ENCODE measurements at places on chromosomes 4 and X.

DNA sequence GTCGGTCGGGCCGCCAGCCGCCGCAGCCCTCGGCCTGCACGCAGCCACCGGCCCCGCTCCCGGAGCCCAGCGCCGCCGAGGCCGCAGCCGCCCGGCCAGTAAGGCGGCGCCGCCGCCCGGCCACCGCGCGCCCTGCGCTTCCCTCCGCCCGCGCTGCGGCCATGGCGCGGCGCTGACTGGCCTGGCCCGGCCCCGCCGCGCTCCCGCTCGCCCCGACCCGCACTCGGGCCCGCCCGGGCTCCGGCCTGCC is 213 bp downstream of the NFKB1 start:
- DNase-seq = peak; percentile 72

DNA sequence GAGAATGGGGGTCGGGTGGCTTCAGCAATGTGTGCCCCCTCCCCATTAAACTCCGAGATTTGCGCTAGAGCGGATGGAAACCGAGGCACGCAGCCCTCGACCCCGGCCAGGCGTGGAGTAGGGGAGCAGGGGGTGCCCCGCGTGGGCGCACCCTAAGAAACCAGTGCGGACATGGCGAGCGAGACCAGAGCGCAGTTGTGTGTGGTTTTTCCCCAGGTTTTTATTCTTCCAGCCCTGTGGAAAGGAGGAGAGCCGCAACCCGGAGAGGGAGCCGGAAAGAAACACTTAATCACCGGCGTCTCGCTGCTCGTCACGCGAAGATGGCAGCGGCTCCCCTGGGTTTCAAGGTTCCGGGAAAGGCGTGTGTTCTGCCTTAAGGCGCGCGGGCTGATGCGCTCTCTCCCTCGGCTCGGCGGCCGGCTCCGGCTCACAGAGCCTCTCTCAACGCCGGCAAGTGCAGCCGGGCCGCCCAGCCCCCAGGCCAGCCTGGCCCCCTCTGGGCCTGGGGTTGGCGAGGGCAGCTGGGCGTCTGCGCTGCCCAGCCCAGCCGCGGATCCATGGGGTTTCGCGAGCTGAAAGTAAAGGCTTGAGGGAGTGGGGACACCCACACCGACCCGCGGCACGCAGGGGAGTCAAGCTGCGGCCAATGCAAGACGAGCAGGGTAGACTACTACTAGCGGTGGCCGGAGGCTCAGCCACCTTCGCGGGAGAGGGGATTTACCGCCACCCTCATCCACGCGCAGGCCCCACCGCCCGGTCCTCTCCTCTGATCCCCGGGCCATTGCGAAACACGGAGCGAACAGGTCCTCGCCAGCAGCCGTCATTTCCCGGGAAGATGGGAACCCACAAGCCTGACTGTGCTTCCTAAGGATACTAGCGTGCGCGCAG is 74.0 kb upstream of the BCOR start:
- DNase-seq = peak; percentile 30

- DNase-seq = no peak
Measured at GRCh38 chr4:150230561-150230960, 152.3 kb downstream of the DCLK2 start.

DNA sequence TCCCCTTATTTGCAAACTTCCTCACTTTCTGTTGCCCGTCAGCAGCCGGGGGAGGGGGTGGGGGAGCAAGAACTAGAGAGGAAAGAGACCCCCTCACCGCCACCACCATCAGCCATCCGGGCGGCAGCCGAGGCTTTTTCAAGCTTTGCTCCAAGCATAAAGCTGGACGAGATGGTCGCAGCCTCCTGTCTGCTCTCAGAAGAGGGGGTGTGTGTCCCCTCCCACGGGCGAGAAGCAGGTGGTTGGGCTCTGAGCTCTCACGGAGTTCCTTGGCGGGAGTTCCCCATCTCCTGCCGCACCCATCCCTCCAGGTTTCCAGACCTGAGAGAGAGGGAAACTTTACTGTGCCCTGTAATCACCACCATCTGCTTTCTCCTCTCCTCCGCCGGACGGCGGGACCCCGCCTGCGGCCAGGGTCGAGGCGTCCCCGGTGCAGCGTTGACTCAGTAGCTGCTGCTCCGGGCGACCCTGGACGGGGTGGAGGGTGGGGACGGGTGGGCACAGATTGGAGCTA is 4.7 kb upstream of the ARX start:
- DNase-seq = no peak

DNA sequence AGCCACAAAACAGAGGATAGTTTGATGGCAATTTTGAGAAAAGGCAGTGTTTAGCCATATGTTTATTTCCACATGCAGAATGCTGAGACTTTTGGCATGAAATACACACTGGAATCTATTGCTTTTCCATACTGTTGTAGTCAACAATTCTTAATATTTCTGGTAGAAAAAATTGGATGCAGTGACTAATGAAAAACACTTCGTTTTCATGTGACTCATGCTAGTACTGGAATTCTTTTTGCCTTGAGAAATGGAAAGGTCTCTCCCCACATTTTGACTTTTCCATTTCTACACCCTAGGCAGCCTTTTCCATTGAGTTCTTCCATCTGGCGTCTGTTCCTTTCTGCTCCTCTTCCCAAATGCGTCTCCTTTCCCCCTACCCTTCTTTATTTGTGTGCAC is 425.2 kb upstream of the FTHL17 start:
- DNase-seq = no peak

DNA sequence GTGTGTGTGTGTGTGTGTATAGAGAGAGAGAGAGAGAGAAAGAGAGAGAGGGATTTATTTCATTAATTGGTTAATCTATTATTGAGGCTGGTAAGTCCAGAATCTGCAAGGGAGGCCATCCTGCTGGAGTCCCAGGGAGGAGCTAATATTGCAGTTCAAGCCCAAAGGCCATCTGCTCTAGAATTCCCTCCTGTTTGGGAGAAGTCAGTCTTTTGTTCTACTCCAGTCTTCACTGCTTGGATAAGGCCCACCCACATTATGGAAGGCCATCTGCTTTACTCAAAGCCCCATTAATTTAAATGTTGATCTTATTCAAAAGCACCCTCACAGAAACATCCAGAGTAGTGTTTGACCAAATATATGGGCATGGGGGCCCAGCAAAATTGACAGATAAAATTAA is 317.5 kb upstream of the RASGEF1B start:
- DNase-seq = no peak

GRCh38 chrX:81336455-81337152 is 134.7 kb downstream of the SH3BGRL start:
- DNase-seq = no peak

GRCh38 chr4:93718233-93718632 is 110.3 kb upstream of the ATOH1 start:
- no peak for DNase-seq

DNA sequence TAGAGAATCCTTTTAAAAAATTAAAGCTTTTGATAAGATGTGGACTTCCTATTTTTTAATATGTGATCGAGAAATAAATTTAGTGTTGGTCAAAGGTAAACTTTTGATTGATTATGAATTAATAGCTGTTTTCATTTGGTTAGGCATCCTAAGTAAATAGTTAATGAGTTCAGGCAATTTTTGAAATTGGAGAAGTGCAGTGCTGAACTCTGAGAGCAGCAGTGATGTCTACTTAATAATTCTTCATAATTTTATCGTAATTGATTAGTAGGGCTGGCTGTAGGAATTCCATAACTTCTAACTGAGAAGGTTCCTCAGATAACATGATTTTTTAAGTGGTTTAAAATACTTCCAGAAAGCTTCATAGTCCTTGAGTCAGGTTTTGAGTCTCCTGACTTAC is 1.5 kb downstream of the MND1 start:
- DNase-seq = no peak

DNA sequence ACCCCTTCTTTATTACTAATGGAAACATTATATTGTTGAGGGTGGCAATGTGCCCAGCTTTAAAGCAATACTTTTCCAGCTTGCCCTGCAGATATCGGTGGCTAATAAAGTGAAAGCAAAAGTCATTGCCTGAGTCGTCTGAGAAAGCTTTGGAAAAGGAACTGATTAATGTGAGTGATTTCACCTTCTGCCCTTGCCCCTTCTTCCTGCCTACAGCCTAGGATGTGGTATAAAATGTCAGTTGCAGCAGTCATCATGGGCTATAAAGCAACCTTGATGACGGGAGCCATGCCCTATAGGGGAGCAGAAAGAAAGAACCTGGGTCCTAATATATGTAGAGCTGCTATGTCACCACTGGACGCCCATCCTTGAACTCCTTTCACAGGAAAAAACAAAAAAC is 132.4 kb upstream of the USP9X start:
- DNase-seq = no peak

- no peak for DNase-seq
Measured at GRCh38 chrX:47864785-47865184, 28.1 kb downstream of the ZNF81 start.

- DNase-seq = no peak
Measured at GRCh38 chr4:109079731-109080130, 222.7 kb downstream of the COL25A1 start.

DNA sequence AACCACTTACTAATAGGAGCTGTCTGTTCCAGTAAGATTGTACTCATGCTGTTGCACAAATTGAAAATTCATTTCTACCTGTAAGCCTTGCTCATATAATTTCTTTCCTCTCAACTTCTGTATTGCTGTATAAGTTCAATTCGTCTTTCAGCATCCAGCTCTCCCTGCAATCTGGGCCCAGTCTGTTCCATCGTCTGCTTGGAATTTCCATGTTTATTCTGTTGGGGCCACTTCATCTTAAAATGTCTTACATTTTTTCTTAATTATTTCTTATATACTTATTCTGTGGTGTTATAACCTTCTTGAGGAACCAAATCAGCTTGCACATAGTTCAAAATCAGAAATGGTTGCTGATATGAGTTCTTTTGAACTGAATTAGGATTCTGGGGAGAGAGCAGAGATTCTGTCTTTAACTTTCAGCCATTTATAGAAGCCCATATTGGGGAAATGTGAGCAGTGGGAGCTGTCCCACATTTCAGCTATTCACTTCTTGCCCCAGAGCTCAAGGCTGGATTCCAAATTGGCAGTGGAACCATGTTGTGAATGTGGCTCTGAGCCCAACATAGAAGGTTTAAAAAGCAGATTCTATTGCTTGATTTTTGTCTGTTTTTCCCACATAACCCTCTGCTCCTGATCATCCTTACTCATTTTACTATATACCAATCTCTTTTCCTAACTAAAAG is 291.9 kb downstream of the BMPR1B start:
- peak; percentile 39 for DNase-seq

- DNase-seq = no peak
Measured at GRCh38 chr4:7019367-7019766, 23.8 kb upstream of the TADA2B start.

GRCh38 chr4:122522944-122523343 is 66.4 kb upstream of the IL2 start:
- no peak for DNase-seq
